Stimulated activated CD8-positive, alpha-beta memory T cell treated with anti-CD3 and anti-CD28 coated beads, Interleukin-15, amount 100 ng/mL, for 24 hours (primary cell): ENCODE measurements at places on chromosomes 5 and 9.

DNA sequence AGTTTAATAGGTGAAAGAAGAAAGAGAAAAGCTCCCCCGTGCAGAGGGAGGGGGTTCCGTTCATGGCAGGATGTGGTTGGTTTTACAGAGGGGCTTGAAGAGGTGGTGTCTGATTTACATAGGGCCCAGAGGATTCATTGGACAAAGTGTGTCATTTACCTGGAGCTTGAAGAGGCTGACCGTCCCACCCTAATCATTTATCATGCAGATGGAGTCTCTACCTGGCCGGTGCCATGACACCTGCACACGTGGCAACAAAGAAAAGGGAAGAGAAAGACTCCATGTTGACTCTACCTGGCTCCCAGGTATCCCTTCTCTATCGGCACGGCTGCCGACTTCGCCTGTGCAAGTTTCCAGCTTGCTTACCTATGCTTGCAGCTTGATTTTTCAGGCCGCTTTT is 35.3 kb upstream of the PRRC2B start:
- no peak for DNase-seq

GRCh38 chr9:88034964-88035363 is 60.6 kb upstream of the CDK20 start:
- DNase-seq, result no peak

GRCh38 chr5:163807781-163808180 is 302.4 kb downstream of the MAT2B start:
- DNase-seq, result no peak

DNA sequence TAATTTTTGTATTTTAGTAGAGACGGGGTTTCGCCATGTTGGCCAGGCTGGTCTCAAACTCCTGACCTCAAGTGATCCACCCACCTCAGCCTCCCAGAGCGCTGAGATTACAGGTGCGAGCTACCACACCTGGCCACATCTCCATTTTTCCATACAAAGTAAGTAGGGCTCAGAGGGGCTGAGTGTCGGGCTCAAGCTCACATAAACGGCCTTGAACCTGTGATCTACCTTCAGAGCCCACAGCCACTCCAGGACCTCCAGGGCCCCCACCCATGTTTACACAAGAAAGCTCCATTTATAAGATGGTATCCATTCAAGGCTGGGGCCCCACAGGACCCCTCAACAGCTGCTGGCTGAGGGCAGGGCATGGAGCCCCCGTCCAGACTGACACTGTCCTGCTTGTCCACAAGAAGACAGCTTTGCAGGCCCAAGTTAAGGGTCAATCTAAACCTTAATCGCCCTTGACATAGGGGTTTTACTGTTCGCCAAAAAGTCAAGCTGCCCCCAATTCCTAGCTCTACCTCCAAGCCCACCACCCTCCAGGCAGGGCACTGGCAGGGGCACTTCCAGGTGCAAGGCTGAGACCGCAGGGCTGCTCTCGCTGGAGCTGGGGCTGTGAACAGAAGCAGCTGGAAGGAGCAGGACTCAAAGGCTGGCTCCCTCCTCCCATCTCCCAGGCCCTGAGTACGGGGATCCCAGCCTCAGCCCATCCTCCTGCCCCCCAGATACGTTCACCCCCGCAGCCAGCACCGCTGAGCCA is 18.9 kb downstream of the FAM78A start:
- DNase-seq, result no peak

- no peak for DNase-seq
Observed at GRCh38 chr5:170720179-170720578, 63.3 kb upstream of the GABRP start.

- no peak for DNase-seq
Observed at GRCh38 chr5:153660919-153661318, 170.4 kb downstream of the GRIA1 start.

GRCh38 chr5:65395526-65396155 is 86.1 kb downstream of the ADAMTS6 start:
- DNase-seq, result no peak

DNA sequence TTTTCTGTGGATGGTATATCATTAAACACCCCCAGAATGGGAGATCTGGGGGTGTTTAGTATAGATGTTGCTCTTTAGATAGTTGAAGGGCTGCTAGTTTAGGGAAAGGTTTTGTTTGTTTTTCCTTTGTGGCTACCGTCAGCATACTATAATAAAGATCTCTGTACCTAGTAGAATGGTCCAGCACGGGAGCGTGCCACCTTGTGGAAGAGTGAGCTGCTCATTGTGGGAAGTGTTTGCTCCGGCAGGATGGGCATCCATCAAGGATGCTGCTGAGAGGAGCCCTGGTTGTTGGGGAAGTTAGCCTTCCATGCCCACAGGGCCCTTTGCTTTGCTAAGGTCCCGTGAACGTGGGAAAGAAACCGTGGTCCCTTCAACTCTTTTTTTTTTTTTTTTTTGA is 113.1 kb downstream of the LIFR start:
- no peak for DNase-seq

GRCh38 chr5:6158974-6159831 is 219.1 kb downstream of the MED10 start:
- DNase-seq, result no peak

- no peak for DNase-seq
Observed at GRCh38 chr9:84598921-84599636, 70.5 kb upstream of the NTRK2 start.

DNA sequence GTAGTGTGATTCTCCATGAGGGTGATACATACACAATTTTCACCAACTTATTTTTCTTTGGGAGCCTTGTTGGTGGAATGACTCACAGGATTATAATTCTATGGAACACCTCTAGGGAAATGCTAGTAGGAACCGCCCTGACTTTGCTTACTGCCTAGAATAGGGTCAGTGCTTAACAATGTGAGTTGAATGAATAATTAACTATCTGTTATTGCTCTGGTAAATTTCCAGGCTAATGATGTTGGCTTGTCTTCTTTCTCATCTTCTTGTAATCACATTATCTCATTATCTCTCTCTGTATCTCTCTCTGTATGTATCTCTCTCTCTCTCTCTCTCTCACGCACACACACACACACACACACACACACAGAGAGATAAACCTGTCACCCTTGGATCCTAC is 291.1 kb downstream of the TRIM32 start:
- DNase-seq, result no peak

DNA sequence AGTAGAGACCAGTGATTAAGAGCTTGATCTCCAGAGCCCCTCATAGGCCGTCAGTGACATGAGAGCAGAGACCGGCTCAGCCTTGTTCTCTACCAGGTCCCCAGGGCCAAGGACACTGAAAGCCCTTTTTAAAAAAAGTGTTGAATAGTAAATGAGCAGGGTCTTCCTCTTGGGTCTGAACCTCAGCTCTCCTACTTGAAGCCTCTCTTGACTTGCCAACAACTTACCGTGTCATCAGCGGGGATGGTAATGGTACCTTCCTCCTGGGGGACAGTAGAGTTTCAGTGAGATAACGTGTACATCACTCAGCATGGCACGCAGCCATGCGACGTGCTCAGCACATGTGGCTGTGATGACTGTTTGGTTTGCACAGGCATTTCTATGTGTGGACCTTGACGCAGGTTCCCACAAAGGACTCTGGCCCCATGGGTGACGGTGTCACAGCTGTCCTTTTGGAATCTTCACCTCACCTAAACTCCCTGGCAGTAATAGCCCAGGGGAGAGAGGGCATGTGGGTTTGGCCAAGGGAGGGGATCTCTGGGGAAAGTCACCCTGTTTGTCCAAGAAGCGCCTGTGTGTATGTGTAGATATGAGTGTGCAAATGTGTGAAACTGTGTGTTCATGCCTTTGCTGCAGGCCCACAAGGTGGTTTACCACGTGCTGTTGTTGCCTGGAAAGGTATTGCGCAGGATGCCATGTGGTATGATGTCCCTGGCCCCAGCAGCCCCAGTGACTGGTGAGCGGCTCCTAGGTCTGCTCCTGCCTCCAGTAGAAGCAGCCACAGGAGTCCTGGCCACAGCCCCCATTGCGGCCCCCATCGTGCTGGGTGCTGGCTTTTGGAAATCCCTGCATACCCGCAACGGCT is 18.7 kb downstream of the ERGIC1 start:
- DNase-seq, result no peak

- no peak for DNase-seq
Observed at GRCh38 chr5:176929654-176930053, 30.5 kb upstream of the HK3 start.

GRCh38 chr9:91425271-91425670 is 1.6 kb upstream of the NFIL3 start:
- DNase-seq, result no peak

GRCh38 chr9:115306865-115307264 is 188.9 kb upstream of the TNC start:
- DNase-seq, result no peak

DNA sequence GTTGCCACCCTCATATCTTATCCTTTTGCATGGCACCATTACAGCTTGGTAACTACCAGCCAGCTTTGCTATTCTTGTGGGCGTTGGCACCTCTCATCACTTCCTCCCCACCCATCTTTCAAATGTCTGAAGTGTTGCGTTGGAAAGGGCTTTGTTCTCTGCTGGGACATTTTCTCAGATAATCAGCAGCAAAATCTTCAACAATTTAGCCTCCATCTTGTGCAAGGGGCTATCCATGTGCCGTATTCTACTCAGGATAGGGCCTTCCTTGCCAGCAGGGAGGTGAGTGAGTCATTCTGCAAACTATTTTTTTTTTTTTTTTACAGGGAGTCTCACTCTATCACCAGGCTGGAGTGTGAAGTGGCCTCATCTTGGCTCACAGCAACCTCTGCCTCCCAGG is 62.1 kb upstream of the NUDT12 start:
- no peak for DNase-seq

DNA sequence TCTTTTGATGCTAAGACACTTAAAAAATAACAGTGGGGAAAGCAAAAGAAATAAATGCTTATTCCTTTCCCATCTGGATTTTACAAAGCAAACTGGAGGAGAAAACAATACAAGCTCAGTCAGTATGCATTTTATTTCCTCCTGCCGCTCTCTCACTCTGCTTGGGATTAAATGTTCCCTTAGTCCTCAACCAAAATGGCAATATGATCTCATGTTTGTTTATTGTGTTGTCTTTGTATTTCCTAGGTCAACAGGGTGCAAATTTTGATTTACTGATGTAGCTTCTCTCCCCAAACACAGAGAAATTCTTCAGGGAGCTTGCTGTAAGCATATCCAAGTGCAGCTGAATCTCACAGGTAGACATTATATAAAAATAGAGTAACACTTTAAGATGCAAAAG is 92.1 kb upstream of the ERBIN start:
- no peak for DNase-seq

DNA sequence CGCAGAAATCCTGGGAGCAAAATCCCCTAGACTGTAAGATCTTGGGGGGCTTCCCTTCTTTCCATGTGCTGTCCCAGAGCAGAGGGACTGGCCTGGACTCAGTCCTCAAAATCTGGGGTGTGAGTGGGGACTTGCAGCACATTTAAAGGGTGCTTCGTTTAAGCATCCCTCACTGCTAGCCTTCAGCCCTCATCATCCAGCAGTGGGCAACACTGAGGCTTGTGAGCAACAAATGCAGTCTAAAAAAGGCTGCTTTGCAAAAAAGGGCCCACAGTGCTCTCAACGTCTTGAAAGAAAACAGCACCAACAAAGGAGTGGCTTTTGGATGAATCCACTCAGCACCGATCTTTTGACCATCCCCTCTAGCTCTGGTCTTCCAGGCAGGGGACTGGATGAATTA is 128.3 kb upstream of the TBC1D2 start:
- DNase-seq, result no peak

DNA sequence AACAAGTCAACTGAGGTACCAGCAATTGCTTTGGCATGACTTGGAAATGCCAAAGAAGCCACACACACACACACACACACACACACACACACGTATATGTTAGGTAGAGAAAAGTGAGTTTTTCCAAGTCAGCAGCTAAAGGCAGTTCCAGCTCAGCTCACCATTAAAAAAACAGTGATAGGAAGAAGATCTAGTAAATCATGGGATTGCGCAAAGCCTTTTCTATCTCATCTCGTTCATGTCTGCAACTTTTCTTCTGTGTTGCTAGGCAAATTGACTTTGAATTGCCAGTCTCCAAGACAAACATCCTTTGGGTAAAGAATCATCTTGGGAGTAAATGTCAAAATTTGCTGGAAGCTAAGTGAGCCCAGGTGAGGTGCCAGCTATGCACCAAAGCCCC is 500.1 kb downstream of the ENC1 start:
- DNase-seq, result no peak

GRCh38 chr5:154368041-154368800 is 77.6 kb upstream of the SAP30L start:
- DNase-seq, result no peak
